ENCODE measurements at places on chromosomes 7 and 10. TPM values are rescaled to one million over a fixed set of nuclear protein-coding genes. Genes with fewer than 3 reads are reported as not detected.

DNA sequence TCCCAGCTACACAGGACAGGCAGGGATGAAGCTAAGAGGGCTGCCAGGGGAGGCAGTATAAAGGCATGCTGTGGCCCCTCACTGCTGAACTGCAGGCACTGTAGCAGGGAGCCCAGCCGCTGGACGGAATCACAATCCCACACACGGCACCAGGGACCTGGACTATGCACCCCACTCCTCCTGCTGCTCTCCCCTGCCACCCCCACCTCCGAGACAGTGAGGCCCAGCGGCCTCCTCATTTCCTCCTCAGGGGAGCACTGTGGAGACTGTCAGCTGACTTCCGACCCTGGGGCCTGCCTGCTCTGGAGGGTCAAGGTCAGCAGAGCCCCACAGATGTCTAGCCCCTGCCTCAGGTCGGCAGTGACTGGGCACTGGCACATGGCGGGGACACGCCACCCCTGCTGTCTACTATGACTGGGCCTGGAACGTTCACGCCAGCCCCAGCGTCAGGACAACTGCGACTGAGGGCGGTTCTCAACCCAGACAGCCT lies 92.7 kb downstream of the FAM53B start:
- H3K4me1 ChIP-seq = peaks cover 95% of the 10 kb centered on the region
- H3K36me3 ChIP-seq = peaks cover 8% of the 10 kb centered on the region
- H3K4me3 ChIP-seq = peak overlapping the region; percentile 16
- H3K27ac ChIP-seq = peak overlapping the region; percentile 24
- no peak for DNase-seq

DNA sequence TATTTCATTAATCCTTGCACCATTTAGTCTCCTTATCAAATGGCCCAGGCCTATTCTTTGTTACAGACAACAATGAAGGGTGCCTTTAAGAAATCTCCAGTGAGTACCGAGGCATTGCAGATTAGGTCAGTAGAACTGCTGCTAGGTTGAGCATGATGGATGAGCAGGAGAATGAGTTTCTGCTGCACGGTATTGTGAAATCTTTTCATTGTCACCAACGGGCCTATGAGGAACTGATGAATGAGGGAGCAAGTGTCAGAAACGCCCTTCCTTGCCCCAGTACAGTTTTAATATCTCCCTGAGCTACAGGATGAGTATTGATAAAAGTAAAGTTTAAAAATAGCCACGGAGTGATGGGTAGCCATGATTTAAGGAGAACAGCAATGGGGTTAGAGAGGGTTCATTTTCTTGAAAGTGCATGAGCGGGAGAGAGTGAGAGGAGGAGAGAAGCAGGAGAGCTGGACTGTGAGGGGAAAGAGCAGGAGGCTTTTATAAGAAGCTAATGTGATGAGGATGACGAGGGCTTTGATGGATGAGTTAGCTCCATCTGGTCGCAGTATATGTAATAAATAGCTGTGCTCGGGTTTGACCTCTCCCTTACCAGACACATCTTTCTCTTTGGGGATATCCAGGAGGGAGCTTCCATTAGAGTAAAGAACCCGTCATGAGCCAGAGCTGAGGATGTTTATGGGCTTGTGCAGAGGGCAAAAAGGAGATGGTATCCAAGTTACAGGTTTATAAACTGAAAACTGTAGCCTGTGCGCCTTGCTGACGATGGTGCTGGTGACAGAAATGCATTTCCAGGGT lies 526.1 kb downstream of the LRMDA start:
- no peaks in the 10 kb centered on the region for H3K27me3 ChIP-seq
- H3K27ac ChIP-seq = no peak overlapping the region
- no peaks in the 10 kb centered on the region for H3K4me1 ChIP-seq
- H3K4me3 ChIP-seq = no peak overlapping the region
- DNase-seq = no peak

DNA sequence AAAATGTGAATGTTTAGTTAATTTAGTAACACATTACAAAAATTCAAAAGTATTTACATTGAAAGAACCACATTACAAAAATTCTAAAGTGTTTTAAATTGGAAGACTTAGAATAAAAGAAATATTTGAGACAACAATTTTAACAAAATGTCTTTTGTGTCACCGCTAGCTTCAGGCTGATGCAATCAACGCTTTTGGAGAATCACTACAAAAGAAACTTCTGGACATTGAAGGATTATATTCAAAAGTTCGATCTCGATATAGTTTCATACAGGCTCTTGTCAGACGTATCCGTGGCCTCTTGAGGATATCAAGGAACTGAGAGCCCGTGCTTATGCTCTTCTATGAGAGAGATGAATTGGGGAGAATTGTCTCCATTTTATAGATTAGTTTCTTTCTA lies 14.1 kb upstream of the STMP1 start:
- no peak for DNase-seq
- H3K36me3 ChIP-seq = no peaks in the 10 kb centered on the region

DNA sequence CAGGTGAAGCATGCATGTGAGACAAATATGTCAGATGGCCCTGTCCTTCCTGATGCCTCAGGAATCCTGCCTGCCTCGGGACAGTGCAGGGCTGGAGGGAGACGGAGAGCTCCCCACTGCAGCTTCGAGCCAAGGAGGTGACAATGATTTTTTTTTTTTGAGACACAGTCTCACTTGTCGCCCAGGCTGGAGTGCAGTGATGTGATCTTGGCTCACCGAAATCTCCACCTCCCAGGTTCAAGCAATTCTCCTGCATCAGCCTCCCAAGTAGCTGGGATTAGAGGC lies 68.8 kb downstream of the OAT start:
- H3K36me3 ChIP-seq = no peaks in the 10 kb centered on the region
- no peaks in the 10 kb centered on the region for H3K4me1 ChIP-seq
- H3K4me3 ChIP-seq = no peak overlapping the region
- no peaks in the 10 kb centered on the region for H3K27me3 ChIP-seq
- H3K27ac ChIP-seq = no peak overlapping the region

GRCh38 chr10:121325490-121326231 lies 272.6 kb downstream of the FGFR2 start:
- no peak for DNase-seq
- no peak overlapping the region for H3K27ac ChIP-seq
- H3K4me1 ChIP-seq = no peaks in the 10 kb centered on the region
- no peaks in the 10 kb centered on the region for H3K27me3 ChIP-seq

- no peak overlapping the region for H3K4me3 ChIP-seq
- H3K36me3 ChIP-seq = no peaks in the 10 kb centered on the region
- no peak for DNase-seq
- H3K27me3 ChIP-seq = no peaks in the 10 kb centered on the region
- no peaks in the 10 kb centered on the region for H3K4me1 ChIP-seq
Measured at GRCh38 chr7:66344166-66344565, 139.0 kb downstream of the TPST1 start.

DNA sequence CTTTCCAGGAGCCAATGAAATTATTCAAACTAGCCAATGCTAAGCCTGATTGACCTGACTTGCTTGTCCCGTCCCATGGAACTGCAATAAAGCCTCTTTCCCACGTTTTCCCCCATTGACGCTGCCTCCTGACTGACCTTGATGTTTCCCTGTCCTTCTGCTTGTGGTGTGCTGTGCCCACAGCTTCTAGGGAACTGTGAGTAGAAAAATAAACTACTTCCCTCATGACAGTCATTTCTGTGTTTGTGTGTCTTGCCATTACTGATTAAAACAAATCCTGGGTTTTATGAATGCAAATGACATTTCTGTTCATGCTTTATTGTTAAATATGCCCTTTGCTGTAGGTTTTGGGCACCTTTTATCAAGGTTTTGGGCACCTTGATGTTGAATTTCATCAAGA lies 91.3 kb upstream of the ABI1 start:
- no peak overlapping the region for H3K4me3 ChIP-seq
- H3K4me1 ChIP-seq = no peaks in the 10 kb centered on the region
- no peaks in the 10 kb centered on the region for H3K36me3 ChIP-seq
- no peak for DNase-seq
- H3K27me3 ChIP-seq = no peaks in the 10 kb centered on the region

- no peaks in the 10 kb centered on the region for H3K36me3 ChIP-seq
- DNase-seq = no peak
- no peaks in the 10 kb centered on the region for H3K27me3 ChIP-seq
Measured at GRCh38 chr10:32692174-32692573, 246.2 kb downstream of the CCDC7 start.

- no peak for DNase-seq
- H3K27me3 ChIP-seq = no peaks in the 10 kb centered on the region
- no peaks in the 10 kb centered on the region for H3K4me1 ChIP-seq
- no peaks in the 10 kb centered on the region for H3K36me3 ChIP-seq
- H3K27ac ChIP-seq = no peak overlapping the region
Measured at GRCh38 chr10:3681642-3682554, 103.1 kb downstream of the KLF6 start.

GRCh38 chr7:134931487-134931886 lies 54.8 kb upstream of the AGBL3 start:
- H3K4me3 ChIP-seq = no peak overlapping the region
- no peaks in the 10 kb centered on the region for H3K36me3 ChIP-seq

DNA sequence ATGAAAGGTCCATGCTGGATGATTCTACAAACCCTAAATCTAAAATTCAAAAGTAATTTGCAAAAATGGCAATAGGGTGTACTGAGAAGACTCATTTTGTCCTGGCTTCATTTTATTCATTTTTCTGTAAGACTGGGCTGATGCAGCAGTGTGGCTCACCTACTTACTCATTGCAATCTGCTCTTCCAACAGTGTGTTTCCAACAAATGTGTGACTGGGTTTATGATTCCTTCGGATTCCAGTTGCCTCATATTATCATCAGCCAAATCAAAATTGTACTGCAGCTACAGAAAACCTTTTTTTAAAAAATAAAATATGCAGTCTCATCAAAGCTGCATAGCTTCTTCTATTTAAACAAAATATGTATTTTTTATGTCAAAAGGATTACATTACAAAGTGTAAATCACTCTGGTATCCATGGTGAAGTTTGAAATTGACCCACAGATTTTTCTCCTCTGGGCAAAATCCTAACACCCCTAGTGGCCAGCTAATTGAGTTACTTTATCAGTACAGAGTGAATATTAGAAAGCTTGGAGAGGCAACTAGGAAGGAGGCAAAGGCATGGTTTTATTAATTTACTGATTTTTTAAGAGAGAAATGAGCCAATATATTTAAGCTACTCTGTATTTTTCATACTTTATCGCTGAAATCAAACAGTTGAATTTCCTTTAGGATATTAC lies 390.3 kb downstream of the MAGI2 start:
- no peak for DNase-seq
- H3K4me1 ChIP-seq = no peaks in the 10 kb centered on the region
- H3K27me3 ChIP-seq = no peaks in the 10 kb centered on the region
- no peaks in the 10 kb centered on the region for H3K36me3 ChIP-seq

DNA sequence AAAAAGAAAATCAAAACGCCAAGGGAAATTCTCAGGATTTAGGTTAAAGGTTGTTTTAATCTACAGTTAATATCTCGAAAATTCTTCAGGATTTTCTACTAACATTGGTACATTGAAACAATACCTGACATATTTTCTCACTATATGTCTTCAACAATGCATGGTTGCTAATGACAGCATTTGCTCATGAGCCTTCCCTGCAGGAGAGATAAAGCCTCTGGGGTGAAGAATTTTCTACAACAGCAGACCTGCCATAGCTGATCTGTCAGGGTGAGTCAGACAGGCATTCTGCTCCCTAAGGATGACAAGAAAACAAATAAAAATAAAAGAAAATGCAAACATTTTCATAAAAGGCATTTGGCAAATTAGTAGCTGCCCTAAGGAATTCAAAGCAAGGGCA lies 11.7 kb upstream of the GPR37 start:
- H3K27me3 ChIP-seq = no peaks in the 10 kb centered on the region
- H3K4me1 ChIP-seq = no peaks in the 10 kb centered on the region
- DNase-seq = no peak
- H3K36me3 ChIP-seq = no peaks in the 10 kb centered on the region
- no peak overlapping the region for H3K27ac ChIP-seq

- H3K36me3 ChIP-seq = no peaks in the 10 kb centered on the region
- H3K4me3 ChIP-seq = no peak overlapping the region
- no peaks in the 10 kb centered on the region for H3K4me1 ChIP-seq
Measured at GRCh38 chr10:94172332-94172731, 178.6 kb downstream of the PLCE1 start.

GRCh38 chr7:92809397-92809759 lies 27.0 kb downstream of the CDK6 start:
- H3K27me3 ChIP-seq = no peaks in the 10 kb centered on the region
- DNase-seq = no peak
- no peak overlapping the region for H3K27ac ChIP-seq
- H3K4me3 ChIP-seq = peak overlapping the region; percentile 11
- H3K36me3 ChIP-seq = no peaks in the 10 kb centered on the region
- H3K4me1 ChIP-seq = peaks cover 18% of the 10 kb centered on the region

DNA sequence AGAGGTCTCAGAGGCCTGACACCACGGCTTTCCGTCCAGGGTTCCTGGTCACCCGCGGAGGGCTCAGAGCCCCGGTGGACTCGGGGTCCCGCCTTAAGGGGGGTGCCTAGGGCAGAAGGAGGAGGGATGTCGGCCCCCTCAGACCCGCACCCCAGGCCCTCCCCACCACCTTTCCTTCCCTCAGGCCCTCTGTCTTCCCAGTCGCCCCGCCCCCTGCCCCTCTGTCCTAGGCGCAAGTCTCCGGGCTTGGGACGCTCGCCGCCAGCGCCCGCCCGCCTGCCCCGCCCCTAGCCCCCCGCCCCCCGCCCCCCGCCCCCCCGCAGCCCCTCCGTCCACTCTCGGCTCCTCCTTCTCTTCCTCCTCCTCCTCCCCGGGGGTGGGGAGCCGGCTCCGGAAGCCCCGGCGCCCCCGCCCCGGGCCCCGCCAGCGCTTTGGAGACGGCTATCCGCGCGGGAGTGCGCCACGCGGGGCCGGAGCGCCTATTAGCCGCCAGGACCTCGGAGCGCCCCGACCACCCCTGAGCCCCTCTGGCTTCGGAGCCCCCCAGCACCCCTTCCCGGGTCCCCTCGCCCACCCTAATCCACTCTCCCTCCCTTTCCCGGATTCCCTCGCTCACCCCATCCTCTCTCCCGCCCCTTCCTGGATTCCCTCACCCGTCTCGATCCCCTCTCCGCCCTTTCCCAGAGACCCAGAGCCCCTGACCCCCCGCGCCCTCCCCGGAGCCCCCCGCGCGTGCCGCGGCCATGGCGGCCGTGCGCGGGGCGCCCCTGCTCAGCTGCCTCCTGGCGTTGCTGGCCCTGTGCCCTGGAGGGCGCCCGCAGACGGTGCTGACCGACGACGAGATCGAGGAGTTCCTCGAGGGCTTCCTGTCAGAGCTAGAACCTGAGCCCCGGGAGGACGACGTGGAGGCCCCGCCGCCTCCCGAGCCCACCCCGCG lies at the start of gene AEBP1:
AEBP1 (plus strand) TSS at position 423 of the 937 bp plus-strand sequence; CDS start at position 744, 321 bp downstream.
- no peaks in the 10 kb centered on the region for H3K4me1 ChIP-seq
- H3K4me3 ChIP-seq = peak within 1 kb of the TSS; percentile 53
- no peaks in the 10 kb centered on the region for H3K27me3 ChIP-seq
- DNase-seq = peak; percentile 33
- H3K36me3 ChIP-seq = no peaks in the 10 kb centered on the region

Gene STAMBPL1
- 13.0 TPM for polyA plus RNA-seq

Gene LMOD2
- polyA plus RNA-seq = 0.13 TPM

Gene SAMD8
- 5.5 TPM for polyA plus RNA-seq

Gene MORN4
- 5.9 TPM for polyA plus RNA-seq

Gene NKX1-2
- not detected for polyA plus RNA-seq

Gene CYP2W1
- not detected for polyA plus RNA-seq

Gene CDC14C
- not detected for polyA plus RNA-seq

Gene GHRHR
- not detected for polyA plus RNA-seq

Data from naive thymus-derived CD4-positive, alpha-beta T cell (primary cell).